Hepatocyte (in vitro differentiated cells): ENCODE measurements at places on chromosomes 4 and X.

DNA sequence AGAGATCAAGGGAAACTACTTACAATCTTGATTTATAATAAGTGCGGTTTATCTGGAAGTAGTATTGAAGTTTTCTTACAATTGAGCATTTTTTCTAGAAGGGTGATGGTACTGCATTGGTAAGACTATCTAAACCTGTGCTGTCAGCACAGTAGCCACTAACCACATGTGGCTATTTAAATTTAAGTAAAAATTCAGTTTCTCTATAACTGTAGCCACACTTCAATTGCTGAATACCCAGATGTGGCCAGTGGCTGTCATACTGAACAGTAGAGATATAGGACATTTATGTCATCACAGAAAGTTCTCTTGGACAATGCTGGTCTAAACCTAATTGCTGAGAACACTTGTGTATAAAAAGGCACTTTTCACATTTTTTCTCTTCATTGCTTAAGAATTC lies 222.7 kb downstream of the CBR4 start:
- no peak for DNase-seq
- no peaks in the 10 kb centered on the region for H3K36me3 ChIP-seq

GRCh38 chr4:56026596-56026995 lies 77.9 kb downstream of the CEP135 start:
- no peaks in the 10 kb centered on the region for H3K36me3 ChIP-seq
- no peaks in the 10 kb centered on the region for H3K4me1 ChIP-seq
- no peaks in the 10 kb centered on the region for H3K27me3 ChIP-seq
- no peak overlapping the region for H3K27ac ChIP-seq
- H3K4me3 ChIP-seq = no peak overlapping the region
- no peak for DNase-seq

DNA sequence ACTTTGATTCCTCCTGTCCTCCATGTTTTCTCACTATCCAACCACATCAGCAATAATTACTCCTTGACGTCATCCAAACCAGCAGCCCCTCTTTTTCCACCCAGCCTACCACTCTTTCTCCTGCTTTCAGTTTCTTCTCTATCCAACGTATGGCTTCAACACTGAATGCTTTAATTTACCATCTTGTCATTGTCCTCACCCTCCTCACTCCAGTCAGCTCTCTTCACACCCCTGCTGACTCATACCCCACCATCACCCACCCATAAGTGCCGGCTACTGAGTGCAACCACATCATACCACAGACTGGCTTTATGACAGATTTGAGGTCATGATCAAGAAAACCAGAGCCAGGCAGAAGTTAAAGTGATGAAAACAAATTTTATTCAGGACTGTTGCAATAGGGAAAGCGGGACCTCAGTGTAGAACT lies 9.8 kb upstream of the ANXA5 start:
- no peaks in the 10 kb centered on the region for H3K4me1 ChIP-seq
- H3K36me3 ChIP-seq = no peaks in the 10 kb centered on the region
- no peak overlapping the region for H3K27ac ChIP-seq
- no peaks in the 10 kb centered on the region for H3K27me3 ChIP-seq
- no peak overlapping the region for H3K4me3 ChIP-seq
- DNase-seq = no peak

DNA sequence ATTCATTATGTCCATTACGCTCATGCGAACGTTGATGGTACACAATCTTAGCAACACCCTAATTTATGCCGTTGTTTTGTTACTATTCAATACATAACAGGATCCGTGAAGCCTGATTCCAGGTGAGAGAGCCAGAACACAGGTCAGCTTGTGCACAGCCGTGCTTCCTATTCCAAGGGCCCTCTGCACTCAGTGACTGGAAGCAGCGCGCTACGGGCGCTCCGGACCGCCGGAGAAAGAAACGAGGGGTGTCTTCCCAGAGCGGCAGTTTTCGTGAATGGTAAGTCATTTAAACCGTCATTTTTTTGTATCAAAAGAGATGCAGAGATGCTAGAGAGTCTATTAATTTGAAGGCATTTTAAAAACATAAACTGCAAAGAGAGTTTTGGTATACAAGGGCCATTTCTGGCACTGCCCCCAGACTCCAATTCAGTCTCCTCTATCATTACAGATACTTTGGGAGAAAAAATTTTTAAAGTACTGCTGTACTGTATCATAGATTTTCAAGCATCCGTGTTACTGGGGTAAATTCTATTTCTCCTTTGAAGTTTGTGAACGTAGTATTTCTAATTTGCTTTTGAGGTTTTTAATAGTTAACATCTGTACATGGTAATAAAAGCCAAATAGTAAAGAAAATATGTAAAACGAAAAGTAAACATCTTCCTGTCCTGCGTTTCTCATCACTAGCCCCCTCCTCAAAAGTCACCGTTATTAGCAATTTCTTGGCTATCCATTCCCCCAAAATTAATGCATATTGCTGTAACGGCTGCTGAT lies 6.6 kb downstream of the SLC25A5 start:
- no peak for DNase-seq
- no peaks in the 10 kb centered on the region for H3K27me3 ChIP-seq
- no peaks in the 10 kb centered on the region for H3K36me3 ChIP-seq
- H3K4me1 ChIP-seq = no peaks in the 10 kb centered on the region

GRCh38 chr4:161920304-161921052 lies 243.3 kb downstream of the FSTL5 start:
- H3K4me3 ChIP-seq = no peak overlapping the region
- DNase-seq = no peak
- no peaks in the 10 kb centered on the region for H3K36me3 ChIP-seq
- H3K4me1 ChIP-seq = no peaks in the 10 kb centered on the region

DNA sequence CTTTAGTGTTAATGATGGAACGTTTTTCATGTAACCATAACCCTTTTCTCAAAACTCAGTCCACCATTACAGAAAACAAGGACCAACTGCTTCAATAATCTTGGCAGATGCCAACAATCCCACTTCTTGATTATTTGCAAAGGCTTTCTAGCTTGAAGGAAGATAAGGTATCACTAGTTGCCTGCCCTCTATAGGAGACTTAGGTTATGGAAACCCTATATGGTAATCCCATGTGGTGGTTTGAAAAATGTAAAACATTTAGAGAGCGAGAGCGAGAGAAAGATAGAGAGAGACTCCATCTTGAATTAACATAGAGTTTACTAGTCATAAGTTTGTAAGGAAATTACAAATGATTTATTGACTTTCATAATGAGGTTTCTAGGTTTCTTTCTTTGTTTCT lies 1627.5 kb upstream of the TENM3 start:
- no peaks in the 10 kb centered on the region for H3K36me3 ChIP-seq
- H3K27ac ChIP-seq = no peak overlapping the region
- H3K4me3 ChIP-seq = no peak overlapping the region
